Suprapubic skin (tissue), 4 donors: ENCODE measurements at places on chromosomes 16 and 17.

- no peaks in the 10 kb centered on the region for H3K36me3 ChIP-seq
- no peak overlapping the region for H3K4me3 ChIP-seq
- peaks cover 9% of the 10 kb centered on the region for H3K4me1 ChIP-seq
- no peak overlapping the region for H3K27ac ChIP-seq
- DNase-seq, result no peak
Observed at GRCh38 chr17:15894913-15895658, 49.8 kb upstream of the ADORA2B start.

GRCh38 chr16:67506468-67506867 lies 22.2 kb upstream of the RIPOR1 start:
- H3K36me3 ChIP-seq, result no peaks in the 10 kb centered on the region
- no peak overlapping the region for H3K4me3 ChIP-seq
- no peak for DNase-seq
- no peak overlapping the region for H3K27ac ChIP-seq

DNA sequence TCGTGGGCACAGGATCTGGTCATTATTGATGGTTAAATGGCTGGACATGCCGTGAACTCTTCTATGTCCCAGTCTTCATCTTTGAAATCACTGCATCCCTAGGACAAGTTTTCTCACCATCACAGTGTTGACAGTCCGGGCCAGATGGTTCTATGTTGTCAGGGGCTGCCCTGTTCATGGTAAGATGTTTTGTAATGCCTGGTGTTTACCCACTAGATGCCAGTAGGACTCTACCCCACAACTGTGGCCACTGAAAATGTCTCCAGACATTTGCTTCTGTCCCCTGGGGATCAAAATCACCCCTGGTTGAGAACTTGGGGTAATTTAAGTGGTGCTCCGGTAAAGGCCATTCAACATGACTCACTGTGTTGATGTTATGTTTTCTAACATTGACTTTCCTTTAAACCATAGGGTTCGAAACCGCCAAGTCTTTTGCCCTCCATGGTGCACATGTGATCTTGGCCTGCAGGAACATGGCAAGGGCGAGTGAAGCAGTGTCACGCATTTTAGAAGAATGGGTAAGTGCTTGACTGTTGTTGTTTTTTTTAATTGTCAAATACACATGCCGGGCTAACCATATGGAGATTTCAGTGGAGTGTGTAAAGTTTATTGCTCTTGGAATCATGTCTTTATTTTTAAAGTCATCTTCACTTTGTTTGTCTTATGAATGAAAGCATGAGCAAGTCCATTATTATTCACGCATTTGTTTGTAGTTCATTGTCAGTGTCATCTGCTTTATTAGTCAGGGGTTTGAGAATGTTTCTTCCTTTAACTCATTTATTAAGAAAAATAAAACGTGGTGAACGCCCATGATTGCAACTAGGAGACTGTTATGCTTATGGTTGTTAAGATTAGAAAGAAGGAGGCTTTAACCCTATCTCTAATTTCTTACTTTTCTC lies 64.6 kb downstream of the WWOX start:
- H3K4me3 ChIP-seq, result no peak overlapping the region
- H3K4me1 ChIP-seq, result no peaks in the 10 kb centered on the region
- H3K27me3 ChIP-seq, result no peaks in the 10 kb centered on the region
- no peak for DNase-seq
- no peak overlapping the region for H3K27ac ChIP-seq

DNA sequence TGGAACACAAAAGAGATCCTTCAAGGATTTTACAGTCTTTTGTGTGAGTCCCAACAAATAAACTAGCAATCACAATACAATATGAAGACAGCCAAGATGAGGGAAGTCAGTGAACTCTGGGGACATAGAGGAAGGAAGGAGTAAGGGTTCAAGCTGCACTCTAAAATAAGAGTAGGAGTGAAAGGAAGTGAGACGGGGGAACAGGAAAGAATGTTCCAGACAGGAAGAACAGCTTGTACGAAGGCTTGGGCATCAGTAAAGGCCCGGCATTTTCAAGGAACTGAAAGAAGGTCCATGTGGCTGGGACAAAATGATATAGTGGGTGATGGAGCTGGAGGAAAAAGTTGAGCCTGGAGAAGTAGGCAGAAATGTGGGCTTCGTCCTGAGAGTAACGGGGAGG lies 4.5 kb downstream of the CCL17 start:
- no peaks in the 10 kb centered on the region for H3K36me3 ChIP-seq
- H3K27me3 ChIP-seq, result no peaks in the 10 kb centered on the region
- DNase-seq, result no peak
- H3K27ac ChIP-seq, result no peak overlapping the region
- peaks cover 30% of the 10 kb centered on the region for H3K4me1 ChIP-seq

DNA sequence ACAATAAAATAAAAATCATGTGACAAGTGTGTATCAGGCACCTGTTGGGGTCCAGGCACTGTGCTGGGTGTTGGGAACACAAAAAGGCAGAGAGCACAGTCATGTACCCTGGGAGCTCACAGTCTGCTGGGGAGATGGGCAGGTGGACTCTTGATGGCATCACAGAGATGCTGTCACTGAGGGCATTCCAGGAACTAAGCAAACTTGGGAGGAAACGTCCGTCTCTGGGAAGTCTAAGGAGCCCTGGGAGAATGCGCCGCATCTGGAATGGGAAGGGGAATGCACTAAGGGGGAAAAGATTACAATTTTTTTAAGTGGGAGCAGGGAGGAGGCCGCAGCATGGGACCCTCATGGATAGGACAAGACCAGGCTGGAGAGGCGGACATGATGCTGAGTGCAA lies 80.9 kb upstream of the ZNF423 start:
- H3K4me3 ChIP-seq, result no peak overlapping the region
- no peaks in the 10 kb centered on the region for H3K36me3 ChIP-seq
- DNase-seq, result peak; percentile 40
- no peaks in the 10 kb centered on the region for H3K4me1 ChIP-seq
- H3K27me3 ChIP-seq, result peaks cover 6% of the 10 kb centered on the region

DNA sequence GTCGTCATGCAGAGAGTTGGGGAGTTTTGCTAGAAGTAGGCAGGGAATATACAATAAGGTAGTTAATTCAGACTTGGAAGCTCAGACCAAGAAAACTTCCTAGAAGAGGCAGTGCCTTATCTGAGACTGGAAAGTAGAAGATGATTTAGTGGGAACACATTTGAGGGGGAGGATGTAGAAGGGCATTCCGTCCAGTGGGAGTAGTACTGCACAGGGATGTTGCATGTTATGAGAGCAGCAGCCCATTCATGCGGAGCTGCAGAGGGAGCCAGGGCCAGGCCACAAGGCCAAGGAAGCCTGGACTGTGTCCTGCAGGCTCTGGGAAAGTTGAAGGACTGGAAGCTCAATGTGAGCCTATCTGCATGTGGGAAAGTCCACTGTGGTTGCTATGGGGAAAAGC lies 344.5 kb upstream of the EEF2KMT start:
- H3K36me3 ChIP-seq, result no peaks in the 10 kb centered on the region
- no peak overlapping the region for H3K4me3 ChIP-seq
- no peaks in the 10 kb centered on the region for H3K27me3 ChIP-seq
- no peak for DNase-seq
- no peaks in the 10 kb centered on the region for H3K4me1 ChIP-seq
- H3K27ac ChIP-seq, result no peak overlapping the region

DNA sequence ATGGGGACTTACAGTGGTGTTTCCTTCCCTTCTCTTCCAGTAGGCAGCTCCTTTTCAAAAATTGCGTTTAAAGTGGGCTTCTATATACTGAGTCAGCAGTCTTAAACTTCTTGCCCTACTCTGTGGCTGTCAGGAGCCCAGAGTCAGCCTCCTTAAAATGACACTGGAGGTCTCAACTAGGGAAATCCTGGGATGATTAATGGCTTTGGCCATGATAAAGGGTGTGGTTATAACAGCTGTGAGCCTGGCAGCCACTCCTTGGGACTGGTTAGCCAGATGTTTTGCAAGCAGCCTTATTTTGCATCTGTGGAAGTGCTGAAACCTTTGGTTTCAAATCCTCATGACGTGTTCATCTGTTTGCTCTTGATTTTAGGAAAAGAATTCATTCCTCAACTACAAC lies 25.0 kb downstream of the TAC4 start:
- H3K36me3 ChIP-seq, result peaks cover 78% of the 10 kb centered on the region
- no peak for DNase-seq
- H3K4me1 ChIP-seq, result peaks cover 38% of the 10 kb centered on the region
- no peak overlapping the region for H3K27ac ChIP-seq
- no peaks in the 10 kb centered on the region for H3K27me3 ChIP-seq

GRCh38 chr16:3945751-3946603 lies 65.5 kb upstream of the CREBBP start:
- no peaks in the 10 kb centered on the region for H3K36me3 ChIP-seq
- peaks cover 24% of the 10 kb centered on the region for H3K4me1 ChIP-seq
- peak; percentile 68 for DNase-seq
- no peaks in the 10 kb centered on the region for H3K27me3 ChIP-seq

DNA sequence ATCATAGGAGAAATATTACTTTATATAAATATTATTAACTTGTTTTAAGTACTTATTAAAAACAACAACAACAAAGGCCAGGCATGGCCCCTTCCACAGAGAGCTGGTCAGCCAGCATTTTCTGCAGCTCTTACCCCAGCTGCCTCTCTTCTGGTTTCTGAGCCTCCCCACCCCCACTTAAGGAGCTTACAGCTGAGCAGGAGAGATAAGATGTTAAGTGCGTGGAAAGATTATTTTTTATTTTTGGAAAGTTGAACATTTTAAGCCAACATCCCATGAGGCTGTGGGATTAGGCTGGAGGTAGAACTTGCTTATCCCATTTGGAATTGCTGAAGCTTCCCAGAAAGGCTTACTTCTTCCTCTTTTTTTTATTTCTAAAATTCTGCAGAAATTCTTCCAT lies 401.2 kb downstream of the SEC14L1 start:
- H3K4me3 ChIP-seq, result no peak overlapping the region
- peaks cover 12% of the 10 kb centered on the region for H3K4me1 ChIP-seq
- no peak for DNase-seq
- no peak overlapping the region for H3K27ac ChIP-seq
- peaks cover 23% of the 10 kb centered on the region for H3K27me3 ChIP-seq
- H3K36me3 ChIP-seq, result no peaks in the 10 kb centered on the region

- H3K36me3 ChIP-seq, result no peaks in the 10 kb centered on the region
- H3K4me1 ChIP-seq, result peaks cover 11% of the 10 kb centered on the region
- no peaks in the 10 kb centered on the region for H3K27me3 ChIP-seq
- no peak overlapping the region for H3K4me3 ChIP-seq
- DNase-seq, result no peak
Observed at GRCh38 chr17:16987066-16987829, 15.3 kb upstream of the TNFRSF13B start.
